ENCODE measurements at places on chromosomes 12 and 14. TPM values are rescaled to one million over a fixed set of nuclear protein-coding genes. Genes with fewer than 3 reads are reported as not detected.
A peak's percentile ranks its signal among the peaks of the same experiment; 100 is the strongest.

DNA sequence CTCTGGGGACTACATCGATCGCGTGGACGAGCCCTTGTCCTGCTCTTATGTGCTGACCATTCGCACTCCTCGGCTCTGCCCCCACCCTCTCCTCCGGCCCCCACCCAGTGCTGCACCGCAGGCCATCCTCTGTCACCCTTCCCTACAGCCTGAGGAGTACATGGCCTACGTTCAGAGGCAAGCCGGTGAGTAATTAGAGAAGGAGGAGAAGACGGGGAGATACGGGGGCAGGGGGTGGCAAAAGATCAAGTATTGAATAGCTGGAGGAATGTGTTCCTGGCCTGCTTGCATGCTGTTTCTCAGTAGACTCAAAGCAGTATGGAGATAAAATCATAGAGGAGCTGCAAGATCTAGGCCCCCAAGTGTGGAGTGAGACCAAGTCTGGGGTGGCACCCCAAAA, 21.9 kb downstream of the OS9 start:
- no peak for DNase-seq

DNA sequence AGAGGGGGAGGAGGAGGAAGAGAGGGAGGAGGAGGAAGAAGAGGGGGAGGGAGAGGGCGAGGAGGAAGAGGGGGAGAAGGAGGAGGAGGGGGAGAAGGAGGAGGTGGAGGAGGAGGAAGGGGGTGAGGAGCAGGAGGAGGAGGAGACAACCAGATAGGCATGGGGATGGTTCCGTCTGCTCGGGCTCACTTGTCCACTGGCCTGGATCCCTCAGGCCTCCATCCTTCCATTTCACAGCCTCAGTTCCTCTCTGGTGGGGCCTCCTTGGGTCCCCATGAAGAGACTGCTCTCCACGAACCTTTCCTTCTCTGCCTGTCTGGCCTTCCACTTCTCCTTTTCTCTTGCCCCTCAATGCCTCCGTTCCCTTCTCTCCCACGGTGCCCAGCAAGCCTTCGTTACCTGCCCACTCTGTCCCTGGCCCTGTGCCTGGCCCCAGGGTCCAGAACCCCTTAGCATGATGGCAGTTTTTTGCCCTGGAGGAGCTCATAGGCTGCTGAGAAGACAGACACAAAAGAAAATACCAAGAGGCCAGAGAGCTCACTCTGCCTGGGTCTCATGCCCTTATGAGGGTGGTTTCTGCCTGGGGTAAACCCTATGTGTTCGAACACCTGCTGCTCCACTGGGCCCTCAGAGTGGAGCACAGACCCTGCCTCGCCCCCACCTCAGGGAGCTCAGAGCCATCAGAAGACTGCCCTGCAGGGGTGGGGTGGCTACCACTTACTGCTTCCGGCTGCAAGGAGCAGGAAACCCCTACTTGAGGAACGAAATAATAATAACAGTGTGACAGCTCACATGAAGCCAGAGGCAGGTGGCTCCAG, 11.7 kb upstream of the CACNA2D4 start:
- DNase-seq: no peak

GRCh38 chr14:95485222-95485819, 31.1 kb downstream of the SYNE3 start:
- no peak for DNase-seq

DNA sequence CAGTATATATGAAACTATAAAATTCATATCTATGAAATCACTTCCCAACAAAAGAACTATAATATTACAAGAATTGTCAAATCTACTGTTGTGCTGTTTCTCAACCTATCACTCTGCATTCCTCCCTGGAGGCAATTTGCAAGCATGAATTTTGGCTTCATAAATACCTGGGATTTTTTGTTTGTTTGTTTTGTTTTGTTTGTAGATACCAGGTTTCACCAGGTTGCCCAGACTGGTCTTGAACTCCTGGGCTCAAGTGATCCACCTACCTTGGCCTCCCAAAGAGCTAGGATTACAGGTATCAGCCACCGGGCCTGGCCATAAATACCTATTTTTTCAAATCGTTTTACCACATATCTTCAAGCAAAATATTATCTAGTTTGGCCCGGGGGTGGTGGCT, 38.7 kb downstream of the SGPP1 start:
- DNase-seq: no peak

- DNase-seq: no peak
Observed at GRCh38 chr12:96103067-96103644, 67.8 kb upstream of the LTA4H start.

GRCh38 chr14:87184180-87184579, 808.8 kb downstream of the GALC start:
- no peak for DNase-seq

GRCh38 chr12:120936197-120936596, 32.0 kb upstream of the SPPL3 start:
- DNase-seq: no peak

- DNase-seq: no peak
Observed at GRCh38 chr14:96284430-96284829, 28.4 kb downstream of the BDKRB1 start.

- no peak for DNase-seq
Observed at GRCh38 chr14:22838631-22839041, 2.3 kb downstream of the MMP14 start.

- DNase-seq: no peak
Observed at GRCh38 chr14:61528591-61529021, 166.7 kb upstream of the HIF1A start.

DNA sequence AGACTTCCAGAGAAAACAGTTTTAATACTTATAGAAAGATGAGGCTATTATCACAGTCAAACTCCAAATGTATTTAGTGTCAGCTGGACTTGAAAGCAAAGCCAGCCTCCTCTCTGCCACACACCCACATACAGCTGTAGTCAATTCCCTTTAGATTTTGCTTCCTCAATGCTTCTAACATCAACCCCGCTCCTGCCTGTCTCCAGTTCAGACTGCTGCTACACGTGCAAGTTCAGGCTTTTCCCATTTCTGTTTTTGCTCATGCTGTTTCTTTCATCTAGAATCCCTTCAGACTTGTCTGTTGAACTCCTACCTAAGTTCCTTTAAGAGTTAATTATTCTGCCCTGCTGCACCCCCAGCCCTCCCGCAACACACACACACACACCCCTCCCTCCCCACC, 380.0 kb downstream of the KCNH5 start:
- no peak for DNase-seq

- DNase-seq: peak; percentile 6
Observed at GRCh38 chr14:101193106-101193844, 289.8 kb upstream of the RTL1 start.

GRCh38 chr14:68020999-68021663, 201.6 kb downstream of the RAD51B start:
- no peak for DNase-seq

GRCh38 chr14:92997343-92998061, 74.6 kb downstream of the CHGA start:
- DNase-seq: no peak

- no peak for DNase-seq
Observed at GRCh38 chr12:28604240-28604639, 414.0 kb downstream of the CCDC91 start.

DNA sequence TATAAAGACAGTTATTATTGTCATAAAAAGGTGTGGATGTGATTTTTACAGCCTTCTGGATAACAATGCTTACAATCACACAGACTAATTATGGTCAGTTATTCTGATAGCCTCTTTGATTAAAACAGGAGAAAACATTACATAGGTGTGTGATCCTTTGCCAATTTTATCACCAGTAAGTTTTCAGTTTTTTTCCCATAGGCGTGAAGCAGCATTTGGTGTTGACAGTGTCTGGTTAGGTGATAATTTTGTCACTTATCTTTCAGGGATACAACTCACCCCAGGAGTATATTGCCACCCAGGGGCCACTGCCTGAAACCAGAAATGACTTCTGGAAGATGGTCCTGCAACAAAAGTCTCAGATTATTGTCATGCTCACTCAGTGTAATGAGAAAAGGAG, 208.8 kb downstream of the EPS8 start:
- DNase-seq: no peak

The GYS2 gene
- polyA plus RNA-seq: not detected

The SERPINA1 gene
- polyA plus RNA-seq: 1.9 TPM

The RDH16 gene
- polyA plus RNA-seq: 0.22 TPM

The NANOG gene
- polyA plus RNA-seq: 0.01 TPM

The NOS1 gene
- 0.08 TPM for polyA plus RNA-seq

The ITGB7 gene
- 3.1 TPM for polyA plus RNA-seq

The ACOT2 gene
- 23.1 TPM for polyA plus RNA-seq

The CNTN1 gene
- polyA plus RNA-seq: 21.8 TPM

Data from ovary (tissue), 10 donors.